ENCODE measurements at places on chromosomes 11 and 22. TPM values are rescaled to one million over a fixed set of nuclear protein-coding genes. Genes with fewer than 3 reads are reported as not detected.

MRGPRX3 gene
- total RNA-seq, result not detected

- DNase-seq, result no peak
Measured at GRCh38 chr11:62120431-62120830, 3.4 kb upstream of the INCENP start.

APOBEC3A gene
- total RNA-seq, result not detected

SCN3B gene
- 4.9 TPM for total RNA-seq

LINC01488 gene
- not detected for total RNA-seq

- DNase-seq, result no peak
Measured at GRCh38 chr11:70889411-70889810, 363.0 kb downstream of the SHANK2 start.

DNA sequence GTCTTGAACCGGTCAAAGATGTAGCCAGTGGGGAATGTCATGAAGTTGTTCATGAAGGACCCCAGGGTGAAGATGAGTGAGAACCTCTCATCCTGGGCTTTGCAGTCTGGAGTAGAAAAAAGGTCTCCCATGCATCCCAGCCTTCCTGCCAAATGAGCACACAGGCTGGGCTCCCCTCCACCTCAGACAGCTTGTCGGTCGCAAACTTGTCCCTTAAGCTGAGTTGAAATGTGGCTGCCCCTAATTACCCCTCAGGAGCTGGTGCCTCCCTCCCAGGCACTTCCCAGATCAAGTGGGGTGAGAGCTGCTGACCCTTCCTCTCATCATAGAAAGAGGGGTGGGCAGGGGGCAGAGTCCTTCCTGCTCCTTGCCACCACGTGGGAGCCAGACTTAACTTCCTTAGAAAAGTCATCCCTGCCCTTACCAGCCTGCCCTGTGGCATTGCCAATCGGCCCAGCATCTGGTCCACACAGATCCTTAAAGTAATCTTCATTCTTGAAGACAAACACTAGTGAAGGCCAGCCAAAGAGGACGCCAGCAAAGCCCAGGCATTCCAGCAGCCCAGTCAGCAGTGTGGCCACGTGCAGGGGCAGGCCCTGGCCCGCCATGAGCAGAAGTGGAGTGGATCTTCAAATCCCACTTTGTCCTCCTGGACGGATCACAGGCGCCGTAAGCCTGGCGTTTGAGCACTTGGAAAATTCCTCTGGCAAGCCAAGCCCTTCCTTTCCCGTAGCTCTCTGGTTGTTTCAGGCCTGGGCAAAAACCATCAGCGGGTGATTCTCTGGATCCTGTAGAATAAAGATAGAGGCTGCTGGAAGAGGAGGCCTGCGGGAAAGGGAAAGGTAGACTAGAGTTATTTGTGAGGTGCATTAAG lies 1.1 kb downstream of the SLC43A3 start:
- DNase-seq, result peak; percentile 47

DNA sequence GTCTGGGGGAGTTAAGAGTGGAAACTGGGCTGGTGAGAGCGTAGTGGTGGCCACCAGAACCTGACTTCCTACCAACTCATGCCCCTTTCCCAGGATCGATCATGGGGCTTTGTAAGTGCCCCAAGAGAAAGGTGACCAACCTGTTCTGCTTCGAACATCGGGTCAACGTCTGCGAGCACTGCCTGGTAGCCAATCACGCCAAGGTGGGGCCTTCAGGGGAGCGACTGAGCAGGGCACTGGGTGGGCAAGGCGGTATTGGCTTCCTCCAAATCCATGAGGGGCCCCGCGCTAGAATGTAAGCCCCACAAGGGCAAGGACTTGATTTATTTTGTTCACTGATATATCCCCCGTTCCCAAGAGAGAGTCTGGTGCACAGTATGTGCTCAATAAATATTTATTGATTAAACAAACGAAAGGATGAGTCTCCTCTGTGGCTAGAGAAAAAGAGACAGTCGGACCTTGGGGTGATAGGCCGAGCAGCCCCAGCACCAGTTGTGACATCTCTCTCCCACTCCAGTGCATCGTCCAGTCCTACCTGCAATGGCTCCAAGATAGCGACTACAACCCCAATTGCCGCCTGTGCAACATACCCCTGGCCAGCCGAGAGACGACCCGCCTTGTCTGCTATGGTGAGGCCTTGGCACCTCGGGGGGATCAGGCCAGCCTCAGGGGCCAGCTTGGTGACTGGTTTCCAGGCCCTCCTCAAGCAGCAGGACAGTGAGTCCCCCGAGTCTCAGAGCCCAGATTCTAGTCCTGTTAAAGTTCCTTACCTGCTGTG lies 765 bp downstream of the ZFPL1 start:
- no peak for DNase-seq

All from dermis blood vessel endothelial cell (primary cell).